ENCODE measurements at places on chromosomes 5 and 9.

DNA sequence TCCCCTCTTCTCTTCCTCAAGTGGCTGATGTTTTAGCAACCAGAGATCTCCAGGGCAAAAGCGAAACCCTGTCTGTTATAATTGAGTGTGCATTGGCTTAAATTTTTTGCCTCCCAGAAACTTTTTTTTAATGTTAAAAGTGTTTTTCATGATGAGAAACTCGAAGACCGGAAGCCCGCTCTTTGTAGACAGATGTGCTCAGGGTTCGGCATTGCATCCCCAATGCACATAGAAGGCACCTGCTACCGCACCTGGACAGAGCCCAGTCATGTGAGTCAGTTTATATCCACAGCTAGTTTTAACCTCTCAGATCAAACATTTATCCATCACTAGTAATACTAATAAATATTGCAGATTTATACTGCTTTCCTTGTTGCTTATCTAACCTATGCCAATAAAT, 19.5 kb upstream of the NADK2 start:
- DNase-seq, result no peak

GRCh38 chr5:143931476-143931875, 119.5 kb downstream of the HMHB1 start:
- no peak for DNase-seq

DNA sequence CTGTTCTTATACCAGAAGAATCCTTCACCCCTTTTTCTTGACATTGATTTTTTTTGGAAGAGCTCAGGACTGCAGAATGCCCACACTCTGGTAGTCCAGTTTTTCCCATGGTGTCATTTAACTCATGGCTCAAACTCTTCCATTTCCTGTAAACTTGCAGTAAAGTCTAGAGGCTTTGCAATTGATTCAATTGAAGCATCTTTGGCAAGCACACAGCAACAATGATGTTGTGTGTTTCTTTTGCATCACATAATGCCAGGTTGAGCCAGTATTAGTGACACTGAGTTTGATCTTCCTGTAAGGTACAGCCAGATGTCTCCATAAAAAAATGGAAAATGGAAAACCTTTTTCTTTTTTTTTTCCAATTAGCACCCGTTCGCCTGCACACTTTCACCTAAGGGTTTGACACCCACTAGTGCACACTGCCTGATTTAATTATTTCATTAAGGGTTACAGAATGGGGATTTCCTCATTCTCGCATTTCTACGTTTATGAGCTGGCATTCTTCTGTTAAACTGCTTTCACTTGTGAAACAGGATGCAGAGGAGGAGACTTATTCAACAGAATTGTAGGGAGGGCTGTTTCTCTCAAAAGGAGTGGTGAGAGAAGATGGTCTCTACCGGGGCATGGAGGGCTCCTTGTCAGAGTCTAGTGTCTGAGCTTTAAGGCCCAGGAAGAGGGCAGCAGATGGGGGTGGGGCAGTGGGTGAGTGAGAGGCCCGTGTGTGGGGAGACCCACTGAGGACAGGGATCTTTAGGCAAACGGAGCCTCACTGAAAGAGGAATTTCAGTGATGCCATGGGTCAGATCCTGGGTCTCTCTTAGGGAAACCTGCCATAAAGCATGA, 2.2 kb upstream of the S1PR3 start:
- no peak for DNase-seq

GRCh38 chr5:125057912-125058826, 311.7 kb upstream of the ZNF608 start:
- no peak for DNase-seq

- DNase-seq, result no peak
Observed at GRCh38 chr9:135561391-135562234, at the start of gene PAEP. TSS of gene PAEP (plus strand) at chr9:135561756.

DNA sequence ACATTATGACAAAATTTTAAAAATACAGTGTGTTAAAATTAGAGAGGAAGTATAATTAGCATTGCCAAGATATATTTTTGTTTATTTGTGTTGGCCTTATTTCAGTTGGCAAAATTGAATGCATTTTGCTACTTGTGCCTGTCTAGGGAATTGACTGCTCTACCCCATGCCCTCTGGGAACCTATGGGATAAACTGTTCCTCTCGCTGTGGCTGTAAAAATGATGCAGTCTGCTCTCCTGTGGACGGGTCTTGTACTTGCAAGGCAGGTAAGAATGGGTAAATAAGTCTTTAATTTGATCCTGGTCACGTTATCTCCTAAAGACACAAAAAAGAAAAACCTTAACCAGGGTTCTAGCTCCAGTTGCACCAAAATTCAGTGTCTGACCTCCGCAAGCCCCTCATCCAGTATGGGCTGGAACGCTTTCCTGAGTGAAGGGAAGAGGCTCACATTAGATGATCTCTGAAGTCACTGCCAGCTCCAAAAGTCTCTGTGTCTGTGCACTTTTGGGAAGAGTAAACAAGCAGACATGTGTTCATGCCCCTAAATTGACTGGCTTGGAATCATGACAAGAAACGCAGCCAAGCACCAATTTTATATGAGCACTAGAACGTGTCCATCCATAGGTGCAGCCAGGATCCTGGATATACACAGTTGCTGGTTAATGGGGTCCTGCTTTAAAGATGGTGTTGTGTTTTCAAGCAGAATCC, 98.3 kb upstream of the PRRC1 start:
- no peak for DNase-seq

DNA sequence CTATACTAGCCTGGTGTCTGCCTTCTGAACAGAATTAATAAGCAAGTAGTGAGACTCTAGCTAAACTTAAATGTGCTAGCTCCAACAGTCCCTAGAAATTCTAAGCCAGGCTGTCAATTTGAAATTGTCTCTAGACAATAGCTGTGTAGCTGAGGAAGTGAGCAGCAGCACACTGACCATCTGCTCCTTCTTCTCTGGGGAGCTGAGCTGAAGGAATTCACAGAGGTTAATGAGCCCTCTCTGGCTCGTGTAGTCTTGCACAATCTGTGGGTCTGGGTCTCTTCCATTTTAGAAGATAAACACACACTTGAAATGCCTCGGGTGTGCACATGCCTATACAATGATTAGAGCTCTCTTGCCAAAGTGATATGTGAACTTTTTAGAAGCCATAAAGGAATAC, 63.5 kb upstream of the BARX1 start:
- DNase-seq, result no peak

GRCh38 chr5:177535125-177535524, 18.4 kb upstream of the DDX41 start:
- DNase-seq, result no peak

All from NCI-H2081 treated with DMSO at 0.1 percent for 48 hours (cell line).